Renal pelvis (tissue), 12 donors: ENCODE measurements at places on chromosomes 1 and 21. TPM values are rescaled to one million over a fixed set of nuclear protein-coding genes. Genes with fewer than 3 reads are reported as not detected.

Gene SYPL2
- polyA plus RNA-seq, result 8.3 TPM

Gene IFI6
- 24.0 TPM for polyA plus RNA-seq

Gene CLCA1
- not detected for polyA plus RNA-seq

Gene LCE1A
- not detected for polyA plus RNA-seq

Gene ATP6V1G3
- polyA plus RNA-seq, result 8.4 TPM

Gene JAM2
- 9.7 TPM for polyA plus RNA-seq

DNA sequence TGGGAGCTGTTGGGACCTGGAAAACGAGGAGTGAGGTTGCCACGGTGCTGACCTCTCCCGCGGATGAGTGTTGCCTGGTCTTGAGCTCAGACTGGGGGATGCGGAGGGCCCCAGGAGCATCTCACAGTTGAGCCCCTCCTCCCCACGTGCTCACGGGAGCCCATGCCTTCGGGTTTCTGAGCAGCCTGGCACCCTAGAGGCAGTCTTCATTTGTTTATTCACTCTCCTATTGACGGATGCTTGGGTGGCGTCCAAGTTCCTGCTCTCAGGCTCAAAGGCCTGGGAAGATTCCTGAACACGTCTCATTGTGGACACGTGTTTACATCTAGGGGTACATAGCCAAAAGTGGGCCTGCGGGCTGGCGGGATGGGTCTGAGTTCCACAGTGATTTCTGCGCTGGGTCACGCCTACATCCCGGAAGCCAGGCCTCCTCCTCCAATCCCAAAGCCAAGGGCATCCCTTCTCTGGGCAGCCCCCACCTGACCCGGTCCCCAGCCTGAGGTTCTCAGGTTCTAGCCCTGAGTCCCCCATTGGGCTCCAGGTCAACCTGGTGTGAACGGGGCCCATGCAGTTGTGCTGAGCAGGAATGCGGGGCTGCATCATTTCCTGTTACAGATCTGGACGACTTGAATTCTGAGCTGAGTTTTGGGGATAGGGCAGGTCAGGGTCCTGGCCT, 14.7 kb downstream of the WNT3A start:
- no peak for DNase-seq

GRCh38 chr1:14842361-14842760, 243.9 kb downstream of the KAZN start:
- no peak for DNase-seq

GRCh38 chr1:44537956-44538355, 132.9 kb downstream of the RNF220 start:
- DNase-seq, result no peak

- DNase-seq, result no peak
Measured at GRCh38 chr1:72937905-72938304, 655.6 kb upstream of the NEGR1 start.

GRCh38 chr1:12764016-12764415, 9.5 kb upstream of the PRAMEF12 start:
- no peak for DNase-seq

- DNase-seq, result no peak
Measured at GRCh38 chr21:32096411-32096810, 182.4 kb downstream of the MIS18A start.

DNA sequence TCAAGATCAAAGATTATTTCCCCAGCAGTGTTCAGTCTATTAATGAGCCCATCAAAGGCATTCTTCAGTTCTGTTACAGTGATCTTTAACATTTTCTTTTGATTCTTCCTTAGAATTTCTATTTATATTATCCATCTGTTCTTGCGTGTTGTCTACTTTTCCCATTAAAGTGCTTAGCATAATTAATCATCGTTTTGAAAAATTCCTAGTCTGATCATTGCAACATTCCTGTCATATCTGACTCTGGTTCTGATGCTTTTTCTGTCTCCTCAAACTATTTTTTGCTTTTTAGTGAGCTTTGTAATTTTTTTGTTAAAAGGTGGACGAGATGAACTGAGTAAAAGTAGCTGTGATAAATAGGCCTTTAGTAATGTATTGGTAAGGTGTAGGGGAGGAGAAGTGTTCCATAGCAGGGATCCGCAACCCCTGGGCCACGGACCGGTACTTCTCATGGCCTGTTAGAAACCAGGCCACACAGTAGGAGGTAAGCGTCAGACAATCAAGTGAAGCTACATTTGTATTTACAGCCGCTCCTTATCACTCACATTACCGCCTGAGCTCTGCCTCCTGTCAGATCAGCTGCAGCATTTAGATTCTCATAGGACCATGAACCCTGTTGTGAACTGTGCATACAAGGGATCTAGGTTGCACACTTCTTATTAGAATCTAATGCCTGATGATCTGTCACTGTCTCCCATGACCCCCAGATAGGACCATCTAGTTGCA, 163.3 kb downstream of the PIK3R3 start:
- no peak for DNase-seq
